Right lobe of liver (tissue), 6 donors: ENCODE measurements at places on chromosomes 5 and 9. TPM values are rescaled to one million over a fixed set of nuclear protein-coding genes. Genes with fewer than 3 reads are reported as not detected.

TRIM36 gene
- total RNA-seq, result 3.6 TPM

TMC1 gene
- total RNA-seq, result 0.42 TPM

LOX gene
- total RNA-seq, result 2.4 TPM

DNA sequence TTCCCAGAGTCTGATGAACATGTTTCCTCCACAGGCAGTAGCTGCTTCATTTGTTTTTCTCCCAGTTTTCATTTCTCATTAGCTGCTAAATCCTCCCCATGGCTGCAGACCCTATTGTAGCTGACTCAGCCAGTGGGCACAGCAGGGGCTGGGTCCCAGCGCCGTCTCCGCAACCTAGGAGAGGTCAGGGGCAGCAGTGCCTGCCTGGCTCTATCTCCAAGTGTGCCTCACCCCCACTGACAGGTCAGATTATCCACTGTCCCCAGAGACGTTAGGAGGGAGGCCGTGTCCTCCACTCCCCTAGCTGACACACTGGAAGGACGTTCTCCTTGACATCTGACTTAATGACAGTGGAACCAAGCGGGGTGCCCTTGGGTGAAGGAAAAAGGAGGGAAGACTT lies 31.1 kb downstream of the KCNIP1 start:
- no peak overlapping the region for H3K27ac ChIP-seq
- no peak for DNase-seq
- no peaks in the 10 kb centered on the region for H3K36me3 ChIP-seq

DNA sequence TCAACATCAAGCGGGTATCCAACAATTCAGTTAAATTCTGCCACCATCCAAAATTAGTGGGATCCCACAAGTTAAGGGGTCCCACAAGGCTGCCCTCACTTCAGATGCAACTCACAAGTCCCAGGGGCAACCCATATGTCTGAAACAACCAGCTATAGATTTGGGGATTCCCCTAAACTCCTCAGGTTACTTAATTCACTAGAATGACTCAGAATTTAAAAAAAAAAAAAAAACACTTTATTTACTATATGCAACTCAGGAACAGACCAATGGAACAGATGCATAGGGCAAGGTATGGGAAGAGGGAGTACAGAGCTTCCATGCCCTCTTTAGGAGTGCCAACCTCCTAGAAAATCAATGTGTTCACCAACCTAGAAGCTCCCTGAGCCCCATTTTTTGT lies 15.1 kb downstream of the AUH start:
- H3K4me1 ChIP-seq, result peaks cover 5% of the 10 kb centered on the region
- H3K27ac ChIP-seq, result no peak overlapping the region
- H3K36me3 ChIP-seq, result no peaks in the 10 kb centered on the region
- H3K4me3 ChIP-seq, result no peak overlapping the region
- no peaks in the 10 kb centered on the region for H3K27me3 ChIP-seq
- DNase-seq, result no peak

DNA sequence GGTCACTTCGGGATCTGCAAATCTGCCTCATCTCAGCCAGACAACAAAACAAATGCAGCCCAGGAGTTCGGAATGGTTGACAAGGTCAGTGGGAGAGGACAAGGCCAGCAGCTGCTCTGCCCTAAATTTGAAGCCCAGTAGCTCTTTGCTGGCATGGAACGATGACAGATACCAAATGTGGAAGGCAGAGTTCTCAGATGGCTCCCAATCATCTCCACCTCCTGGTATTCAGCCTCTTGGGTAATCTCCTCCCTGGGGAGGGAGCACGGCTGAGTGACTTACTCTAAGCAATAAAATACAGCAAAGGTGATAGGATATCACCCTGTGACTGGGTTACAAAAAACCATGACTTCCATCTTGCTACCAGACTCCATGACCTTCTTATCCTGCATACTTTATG lies 172.8 kb downstream of the ENTREP1 start:
- H3K27ac ChIP-seq, result no peak overlapping the region
- no peak for DNase-seq
- H3K27me3 ChIP-seq, result no peaks in the 10 kb centered on the region
- no peaks in the 10 kb centered on the region for H3K36me3 ChIP-seq

- peaks cover 8% of the 10 kb centered on the region for H3K4me1 ChIP-seq
- peak; percentile 86 for DNase-seq
- no peak overlapping the region for H3K4me3 ChIP-seq
- H3K36me3 ChIP-seq, result peaks cover 5% of the 10 kb centered on the region
- no peaks in the 10 kb centered on the region for H3K27me3 ChIP-seq
Measured at GRCh38 chr9:130872912-130873503, 23.6 kb downstream of the QRFP start.

DNA sequence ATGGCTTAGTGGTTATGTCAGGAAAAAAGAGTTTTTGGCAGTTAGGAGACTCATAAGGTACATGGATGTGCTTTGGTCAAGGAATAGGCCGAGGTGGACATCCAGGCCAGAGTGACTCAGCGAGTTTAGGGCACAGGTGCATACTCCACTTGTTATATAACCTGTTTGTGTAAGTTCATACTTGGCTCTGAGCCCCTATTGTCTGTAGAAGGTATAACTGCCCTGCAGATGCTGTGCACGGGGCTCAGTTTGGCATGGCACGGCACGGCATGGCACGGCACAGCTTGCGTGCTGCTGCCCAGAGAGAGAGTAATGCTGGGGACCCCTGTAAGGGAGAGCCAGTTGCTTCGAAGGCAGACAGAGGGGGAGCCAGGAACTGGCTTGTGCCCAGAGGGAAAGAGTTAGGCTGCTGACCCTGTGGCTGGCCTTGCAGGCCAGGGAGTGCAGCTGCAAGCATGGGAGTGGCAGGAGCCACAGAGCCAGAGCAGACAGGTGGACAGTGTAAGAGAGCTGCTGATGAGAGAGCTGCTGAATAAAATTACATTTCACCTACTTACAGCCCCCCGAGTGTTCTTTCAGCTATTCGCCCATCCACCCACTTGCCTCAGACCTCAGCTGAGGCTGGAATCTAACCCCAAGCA lies 32.2 kb downstream of the GCNT4 start:
- no peaks in the 10 kb centered on the region for H3K4me1 ChIP-seq
- DNase-seq, result no peak
- no peaks in the 10 kb centered on the region for H3K36me3 ChIP-seq
- H3K27ac ChIP-seq, result no peak overlapping the region

GRCh38 chr5:132674671-132675506 lies 1.1 kb downstream of the IL4 start:
- no peak for DNase-seq
- no peaks in the 10 kb centered on the region for H3K27me3 ChIP-seq
- H3K36me3 ChIP-seq, result no peaks in the 10 kb centered on the region
- no peak overlapping the region for H3K4me3 ChIP-seq
- H3K4me1 ChIP-seq, result no peaks in the 10 kb centered on the region

GRCh38 chr9:114169952-114170770 lies 14.8 kb downstream of the COL27A1 start:
- no peaks in the 10 kb centered on the region for H3K36me3 ChIP-seq
- H3K27me3 ChIP-seq, result no peaks in the 10 kb centered on the region
- DNase-seq, result no peak
- H3K4me1 ChIP-seq, result peaks cover 33% of the 10 kb centered on the region

DNA sequence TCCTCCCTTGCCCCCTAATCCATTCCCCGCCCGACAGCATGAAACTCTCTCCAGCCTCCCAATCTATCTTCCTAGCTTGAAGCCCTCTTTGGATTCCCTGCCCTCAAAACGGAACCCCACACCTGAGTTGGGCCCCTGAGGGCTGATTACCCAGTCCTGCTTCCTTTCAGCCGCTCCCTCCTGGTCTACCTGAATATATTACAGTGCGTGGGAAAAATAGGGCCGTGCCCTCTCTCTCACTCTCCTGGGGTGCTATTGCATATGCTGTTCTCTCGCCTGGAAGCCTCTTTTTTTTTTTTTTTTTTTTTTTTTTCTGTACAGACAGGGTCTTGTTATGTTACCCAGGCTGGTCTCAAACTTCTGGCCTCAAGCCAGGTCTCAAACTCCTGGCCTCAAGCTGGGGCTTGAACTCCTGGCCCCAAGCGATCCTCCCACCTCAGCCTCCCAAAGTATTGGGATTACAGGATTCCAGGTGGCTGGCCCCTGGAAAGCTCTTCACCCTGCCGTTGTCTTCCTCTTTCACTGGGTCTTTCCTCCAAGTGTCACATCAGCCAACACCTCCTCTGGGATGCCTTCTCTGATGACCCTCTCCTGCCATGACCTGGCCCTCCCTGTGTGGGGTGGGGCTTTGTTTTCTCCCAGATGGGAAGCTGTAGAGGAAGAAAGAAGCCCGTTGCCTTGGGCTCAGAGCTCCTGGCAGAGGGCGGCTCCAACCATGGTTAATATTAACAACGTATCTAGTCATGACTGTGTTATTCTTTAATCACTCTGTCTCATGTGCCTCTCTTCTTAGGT lies 8.2 kb downstream of the DNM1 start:
- peak; percentile 72 for DNase-seq
- H3K4me3 ChIP-seq, result no peak overlapping the region
- H3K27me3 ChIP-seq, result no peaks in the 10 kb centered on the region
- H3K27ac ChIP-seq, result no peak overlapping the region
